ENCODE measurements at places on chromosomes 4 and X.

DNA sequence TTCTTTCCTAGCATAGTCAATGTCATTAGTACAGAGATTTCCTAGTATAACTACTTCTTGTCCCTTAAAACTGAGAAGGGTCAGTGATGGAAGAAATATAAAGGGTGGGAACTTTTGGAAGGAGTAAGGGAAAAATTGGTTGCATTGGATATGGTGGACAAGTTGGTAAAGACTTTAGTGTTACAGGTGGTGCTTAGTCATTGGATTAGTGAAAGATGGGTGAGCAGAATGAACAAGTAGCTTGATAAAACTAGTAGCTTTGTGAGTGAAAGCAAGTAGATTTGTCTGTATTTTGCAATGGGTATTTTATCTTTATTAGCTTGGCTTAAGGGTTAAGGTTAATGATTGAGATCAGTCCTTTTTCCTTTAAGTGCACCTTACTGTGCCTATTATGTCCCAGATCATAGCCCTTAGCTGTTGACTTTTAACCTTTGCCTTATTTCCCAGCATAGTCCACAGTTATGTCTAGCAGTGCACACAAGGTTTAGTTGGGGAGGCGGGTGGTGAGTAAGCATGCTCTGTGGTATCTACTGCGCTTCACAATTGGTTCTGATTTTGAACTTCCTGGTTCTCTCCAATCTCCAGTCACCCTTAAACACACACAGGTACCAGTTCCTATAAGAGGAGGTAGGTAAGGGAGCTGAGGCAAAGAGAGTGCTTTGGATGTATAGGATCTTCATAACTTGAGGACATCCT is 9.5 kb downstream of the WDR44 start:
- DNase-seq, result no peak

DNA sequence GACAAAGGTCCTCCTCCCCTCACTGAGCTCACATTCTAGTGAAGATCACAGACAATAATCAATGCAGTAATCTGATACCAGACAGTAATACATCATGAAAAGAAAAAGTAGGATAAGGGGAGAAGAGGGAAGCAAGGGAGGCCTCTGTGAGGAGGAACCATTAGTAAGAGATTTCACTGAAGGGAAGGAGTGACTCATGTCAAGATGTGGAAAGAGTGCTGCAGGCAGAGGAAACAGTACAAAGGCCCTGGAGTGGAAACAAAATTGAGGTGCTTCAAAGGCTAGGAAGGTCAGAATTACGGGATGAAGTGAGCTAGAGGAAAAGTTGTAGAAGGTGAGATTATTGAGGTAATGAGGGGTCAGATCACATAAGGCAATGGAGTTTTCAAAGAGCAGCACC is 38.1 kb downstream of the LAMTOR3 start:
- DNase-seq, result no peak

GRCh38 chr4:26300314-26301307 is 20.2 kb upstream of the RBPJ start:
- no peak for DNase-seq

GRCh38 chrX:96563646-96564045 is 121.0 kb upstream of the DIAPH2 start:
- DNase-seq, result no peak

- no peak for DNase-seq
Measured at GRCh38 chr4:141669501-141669900, 33.1 kb downstream of the IL15 start.

DNA sequence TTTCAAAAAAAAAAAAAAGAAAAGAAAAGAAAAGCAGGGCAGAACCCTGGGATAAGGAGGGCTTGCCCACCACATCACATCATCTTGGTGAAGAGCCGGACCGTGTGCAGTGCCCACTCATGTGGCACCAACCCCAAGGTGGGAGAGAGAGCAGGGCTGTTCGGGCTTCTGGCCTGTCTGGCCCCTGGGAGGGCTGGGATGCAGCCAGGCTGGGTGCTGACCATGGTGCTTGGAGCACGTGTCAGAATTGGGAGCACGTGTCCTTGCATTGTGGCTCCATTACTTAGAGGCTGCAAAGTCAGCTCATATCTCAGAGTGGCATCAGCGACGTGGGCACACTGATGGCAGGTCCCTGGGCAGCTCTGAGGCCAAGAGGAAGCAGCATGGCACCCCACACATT is 100.9 kb upstream of the AFAP1 start:
- no peak for DNase-seq

DNA sequence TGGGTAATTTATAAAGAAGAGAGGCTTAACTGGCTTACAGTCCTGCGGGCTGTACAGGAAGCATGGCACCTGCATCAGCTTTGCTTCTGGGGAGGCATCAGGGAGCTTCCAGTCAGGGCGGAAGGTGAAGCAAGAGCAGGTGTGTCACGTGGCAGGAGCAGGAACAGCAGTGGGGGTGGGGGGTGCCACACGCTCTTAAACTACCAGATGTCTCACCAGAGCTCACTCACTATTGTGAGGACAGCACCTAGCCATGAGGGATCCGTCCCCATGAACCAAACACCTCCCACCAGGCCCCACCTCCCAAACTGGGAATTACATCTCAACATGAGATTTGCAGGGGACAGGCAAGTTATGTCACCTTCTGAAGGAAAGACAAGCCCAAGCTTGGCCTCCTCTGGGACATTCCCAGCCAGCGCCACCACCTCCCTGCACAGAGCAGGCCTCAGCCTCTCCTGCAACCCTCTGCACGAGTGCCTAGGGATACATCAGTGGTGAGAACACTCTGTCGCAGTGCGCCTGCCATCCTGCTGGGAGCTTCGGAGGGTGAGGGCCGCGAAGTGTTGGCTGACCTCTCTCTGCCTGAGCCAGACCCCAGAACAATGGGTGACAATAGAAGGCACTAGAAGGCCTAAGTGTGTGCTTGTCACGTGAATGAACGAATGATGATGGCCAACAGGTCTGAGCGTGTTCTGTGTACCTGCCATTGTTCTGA is 244.3 kb downstream of the EVC2 start:
- no peak for DNase-seq

- DNase-seq, result no peak
Measured at GRCh38 chrX:77088233-77088632, 359.0 kb upstream of the FGF16 start.

- DNase-seq, result peak; percentile 81
Measured at GRCh38 chrX:17046478-17047097, 100.1 kb downstream of the REPS2 start.

DNA sequence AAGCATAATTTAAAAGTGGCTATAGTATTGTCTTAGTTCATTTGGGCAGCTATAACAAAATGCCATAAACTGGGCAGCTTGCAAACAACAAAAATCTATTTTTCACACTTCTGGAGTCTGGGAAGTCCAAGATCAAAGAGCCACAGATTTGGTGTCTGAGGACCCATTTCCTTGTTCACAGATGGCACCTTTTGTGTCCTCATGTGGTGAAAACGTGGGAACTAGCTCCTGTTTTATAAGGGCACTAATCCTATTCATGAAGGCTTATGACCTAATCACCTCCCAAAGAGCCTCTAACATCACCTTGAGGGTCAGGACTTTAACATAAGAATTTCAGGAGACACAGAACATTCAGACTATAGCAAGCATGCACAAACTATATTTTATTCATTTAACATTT is 126.5 kb upstream of the WDFY3 start:
- DNase-seq, result no peak

DNA sequence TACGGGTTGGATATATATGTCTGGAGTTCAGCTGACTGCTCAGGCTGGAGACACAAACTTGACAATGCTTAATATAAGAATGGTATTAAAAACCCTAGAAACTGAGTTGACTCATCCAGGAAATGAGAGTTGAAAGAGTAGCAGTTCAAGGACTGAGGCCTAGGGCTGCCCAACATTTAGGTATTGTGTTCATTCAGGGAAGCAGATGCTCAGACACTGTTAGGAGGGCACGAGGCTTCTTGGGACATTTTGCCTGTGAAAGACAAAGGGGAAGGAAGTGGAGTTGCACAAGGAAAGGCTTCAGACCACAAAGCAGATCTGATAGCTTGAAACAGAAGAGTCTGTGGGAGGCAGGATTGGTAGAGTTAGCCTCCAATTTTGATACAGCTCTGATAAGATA is 52.0 kb upstream of the HS3ST1 start:
- DNase-seq, result peak; percentile 96

- DNase-seq, result no peak
Measured at GRCh38 chrX:116975517-116975916, 512.7 kb upstream of the CT83 start.

- DNase-seq, result no peak
Measured at GRCh38 chr4:33054656-33055196, 2334.6 kb downstream of the PCDH7 start.

DNA sequence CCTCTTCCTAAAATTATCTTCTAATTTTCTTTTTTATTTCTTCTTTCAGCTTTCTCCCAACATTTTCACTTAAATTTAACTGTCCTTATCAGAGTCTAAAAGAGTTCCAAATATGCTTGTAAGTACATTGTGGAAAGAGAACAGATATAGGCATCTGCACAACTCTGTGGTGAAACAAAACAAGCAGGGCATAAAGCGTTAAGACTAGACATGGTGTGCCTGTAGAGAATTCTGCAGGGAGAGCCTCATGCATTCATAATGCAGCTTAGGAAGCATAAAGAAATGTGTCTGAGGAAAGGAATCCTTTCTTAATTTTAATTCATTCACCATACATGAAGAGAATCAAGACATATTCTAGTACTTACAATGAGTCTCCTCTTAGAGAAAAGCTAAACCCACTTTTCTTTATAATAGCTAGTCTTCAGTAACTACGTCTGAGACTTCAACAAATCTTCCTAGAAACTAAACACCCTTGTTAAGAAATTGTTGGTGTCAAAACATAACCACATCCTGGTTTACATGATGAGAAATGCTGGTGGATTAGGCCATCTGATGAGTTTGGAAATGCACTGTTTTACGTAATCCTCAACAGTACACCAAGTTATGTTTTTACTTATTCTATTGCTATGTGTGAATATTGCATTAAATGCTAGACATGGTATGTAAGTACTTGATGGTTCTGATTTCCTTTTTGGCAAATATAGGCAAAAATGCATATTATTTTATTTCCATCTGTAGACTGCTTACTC is 307.8 kb upstream of the GIMD1 start:
- DNase-seq, result no peak

GRCh38 chr4:87783781-87784180 is 15.6 kb upstream of the IBSP start:
- DNase-seq, result no peak

DNA sequence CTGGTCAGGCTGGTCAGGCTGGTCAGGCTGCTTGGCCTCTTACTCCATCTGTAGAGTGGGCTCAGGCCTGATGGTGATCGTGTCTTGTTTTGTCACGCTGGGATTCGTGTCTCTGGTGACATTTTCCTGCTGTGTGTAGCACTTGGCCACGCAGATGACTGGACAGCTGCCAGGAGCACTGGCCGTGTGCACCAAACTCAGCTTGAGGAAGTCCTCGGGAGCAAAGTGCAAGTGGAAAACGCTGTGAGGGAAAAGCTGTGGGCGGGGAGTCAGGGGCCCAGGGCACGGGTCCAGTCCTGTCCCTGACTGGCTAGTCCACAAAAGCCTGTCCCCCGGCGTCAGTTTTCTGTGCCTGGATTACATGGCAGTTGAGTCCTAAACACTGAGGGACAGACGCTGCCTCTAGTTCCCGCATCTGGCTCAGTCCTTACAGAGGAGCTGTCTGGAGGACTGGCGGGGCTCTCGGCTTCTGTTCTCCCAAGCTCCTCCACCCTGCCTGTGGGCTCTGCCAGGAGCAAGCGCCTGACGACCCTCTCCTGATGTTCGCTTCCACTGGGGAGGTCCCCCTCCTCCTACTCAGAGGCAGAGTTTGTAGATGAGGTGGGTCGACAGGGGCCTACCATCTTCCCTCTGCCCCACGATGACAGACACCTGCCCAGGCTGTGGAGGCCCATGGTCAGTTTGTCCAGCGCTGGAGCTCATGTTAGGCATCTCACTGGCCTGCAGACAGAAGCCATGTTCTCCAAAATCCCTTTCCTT is 35.9 kb upstream of the GRPEL1 start:
- DNase-seq, result peak; percentile 21

- no peak for DNase-seq
Measured at GRCh38 chr4:156962058-156962358, 9.6 kb downstream of the PDGFC start.

DNA sequence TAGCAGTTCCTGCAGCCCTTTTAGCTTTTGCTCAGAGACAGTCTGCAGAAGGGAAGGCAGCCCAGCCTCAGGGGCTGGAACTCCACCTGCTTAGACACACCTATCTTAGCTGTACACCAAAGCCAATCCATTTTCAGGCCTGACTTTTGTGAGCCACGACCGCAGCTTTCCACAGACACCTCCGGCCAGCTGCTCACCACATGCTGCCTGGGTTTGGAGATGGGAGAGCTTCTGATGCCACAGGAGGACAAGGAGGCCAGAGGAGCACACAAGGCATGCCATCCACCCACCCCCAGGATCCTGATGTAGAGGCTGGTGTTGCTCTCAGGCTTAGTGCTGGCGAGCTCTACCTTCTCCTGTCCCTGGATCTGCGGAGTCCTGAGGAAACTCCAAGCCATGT is 141.8 kb upstream of the NALF2 start:
- DNase-seq, result no peak

- no peak for DNase-seq
Measured at GRCh38 chrX:110732266-110732665, 63.4 kb downstream of the CHRDL1 start.
